ENCODE measurements at places on chromosomes 4 and X.

- no peak for DNase-seq
These were observed 1257.3 kb upstream of the DIAPH2 start for GRCh38 chrX:95427389-95427788.

- no peak for DNase-seq
These were observed 23.8 kb downstream of the STARD8 start for GRCh38 chrX:68671221-68671620.

DNA sequence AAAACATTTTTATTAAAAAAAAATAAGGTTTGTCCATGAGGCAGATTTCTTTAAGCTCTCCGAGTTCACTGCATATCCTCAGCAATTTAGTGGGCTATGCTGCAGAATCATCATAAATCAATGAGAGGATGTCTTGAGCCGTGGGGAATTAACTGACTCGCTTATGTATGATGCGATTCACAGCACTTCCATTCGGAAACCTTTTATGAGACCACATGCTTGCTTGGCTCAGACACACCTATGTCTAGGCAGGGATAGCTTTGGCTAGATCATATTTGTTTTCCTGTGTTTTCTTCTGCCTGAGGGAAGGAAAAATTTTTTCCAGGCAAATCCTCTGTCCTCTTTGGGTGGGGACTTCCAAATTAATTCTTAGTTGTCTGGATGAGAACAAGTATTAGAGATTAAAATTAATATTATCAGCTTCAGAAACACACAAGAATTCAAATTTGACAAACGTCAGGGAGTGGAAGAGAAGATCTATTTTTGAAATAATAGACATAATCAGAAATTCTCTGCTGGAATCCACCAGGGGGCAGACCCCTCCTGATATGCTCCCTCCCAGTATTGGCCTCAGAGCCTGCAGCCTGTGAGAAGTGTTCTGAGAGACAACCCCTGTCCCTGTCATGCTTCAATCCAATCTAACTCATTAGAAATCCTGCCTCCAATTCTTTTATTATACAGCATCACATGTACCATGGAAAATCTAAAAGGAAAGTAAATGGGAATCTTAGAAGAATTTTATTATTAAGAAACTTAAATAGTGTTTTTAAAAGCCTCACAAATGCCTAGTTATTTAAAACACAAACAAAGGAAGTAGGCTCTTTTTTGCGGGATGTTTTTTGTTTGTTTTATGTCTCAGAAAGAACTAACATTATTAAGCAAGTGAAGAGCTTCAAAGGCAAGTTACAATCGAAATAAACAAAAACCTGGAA, 345.1 kb upstream of the TACR3 start:
- no peak for DNase-seq

- no peak for DNase-seq
These were observed 99.3 kb downstream of the IRF2 start for GRCh38 chr4:184375027-184375426.

Data from activated naive CD4-positive, alpha-beta T cell treated with anti-CD3 and anti-CD28 coated beads, Interleukin-2, amount 10 ng/mL, durations not matched to agents 7 days and 5 days (primary cell).